CD8-positive, alpha-beta memory T cell (primary cell): ENCODE measurements at places on chromosomes 12 and 14.

DNA sequence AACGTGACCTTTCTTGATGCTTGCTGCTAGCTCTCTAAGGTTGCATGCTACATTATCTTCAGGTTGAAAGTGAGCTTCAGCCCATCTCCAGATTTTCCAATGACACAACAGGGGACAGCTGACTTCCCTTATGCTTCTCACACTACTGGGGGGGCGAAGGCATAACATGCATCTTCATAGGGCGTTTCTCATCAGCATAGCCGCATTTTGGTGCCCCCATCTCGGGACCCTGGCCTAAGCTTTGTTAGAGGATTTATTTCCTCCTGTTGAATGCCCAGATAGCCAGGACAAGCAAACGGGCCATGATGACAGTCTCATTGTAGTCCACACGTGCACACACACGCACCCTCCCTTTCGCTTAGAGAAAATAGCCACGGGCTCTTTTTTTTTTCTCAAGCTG lies 30.7 kb downstream of the SSPN start:
- no peak for DNase-seq

- DNase-seq = no peak
Measured at GRCh38 chr12:113983265-113983664, 17.1 kb upstream of the RBM19 start.

GRCh38 chr12:56658921-56659320 lies 13.1 kb upstream of the ATP5F1B start:
- no peak for DNase-seq

DNA sequence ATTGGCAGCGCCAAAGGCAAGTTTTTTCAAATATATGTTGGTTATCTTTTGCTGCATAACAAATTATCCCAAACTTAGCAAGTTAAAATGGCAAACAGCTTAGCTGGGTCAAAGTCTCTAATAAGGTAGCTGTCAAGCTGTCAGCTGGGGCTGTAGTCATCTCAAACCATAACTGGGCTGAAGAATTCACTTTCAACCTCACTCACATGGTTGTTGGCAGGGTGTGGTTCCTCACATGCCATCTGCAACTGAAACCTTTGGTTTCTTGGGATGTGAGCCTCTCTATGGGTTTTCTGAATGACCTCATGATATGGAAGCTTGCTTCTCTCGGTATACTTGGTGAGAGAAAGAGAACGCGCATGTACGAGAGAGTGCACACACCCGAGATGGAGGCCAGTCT lies 125.4 kb downstream of the LRIG3 start:
- no peak for DNase-seq

DNA sequence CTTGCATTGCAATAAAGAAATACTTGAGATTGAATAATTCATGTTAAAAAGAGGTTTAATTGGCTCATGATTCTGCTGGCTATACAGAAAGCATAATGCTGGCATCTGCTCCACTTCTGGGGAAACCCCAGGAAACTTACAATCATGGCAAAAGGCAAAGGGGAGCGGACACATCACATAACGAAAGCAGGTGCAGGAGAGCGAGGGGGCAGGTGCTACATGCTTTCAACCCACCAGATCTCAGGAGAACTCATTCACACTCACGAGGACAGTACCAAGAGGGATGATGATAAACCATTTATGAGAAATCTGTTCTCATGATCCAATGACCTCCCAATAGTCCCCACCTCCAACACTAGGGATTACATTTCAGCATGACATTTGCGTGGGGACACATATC lies 172.6 kb downstream of the RASSF9 start:
- DNase-seq = no peak

- no peak for DNase-seq
Measured at GRCh38 chr14:86912709-86913108, 1080.3 kb downstream of the GALC start.

DNA sequence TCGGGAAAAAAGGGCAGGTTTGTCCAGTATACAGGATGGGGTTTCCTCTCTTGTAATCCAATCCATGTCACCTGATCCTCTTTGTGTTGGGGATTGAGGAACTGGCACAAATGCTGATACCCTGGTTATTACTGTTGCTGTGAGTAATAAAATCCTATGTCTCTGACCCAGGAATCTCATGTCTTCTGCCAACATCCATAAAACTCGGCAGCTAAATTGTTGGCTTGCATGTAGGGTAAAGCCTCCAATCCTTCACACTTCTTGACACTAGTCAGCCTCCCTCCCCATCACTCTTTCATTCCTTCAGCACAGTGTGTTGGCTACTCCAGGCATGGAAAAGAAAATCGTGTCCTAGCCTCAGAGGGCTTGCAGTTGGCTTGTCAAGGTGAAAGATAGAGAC lies 9.2 kb upstream of the NOS1 start:
- no peak for DNase-seq

GRCh38 chr12:56338308-56339157 lies at the start of gene IL23A:
Gene IL23A, plus strand, starts transcription at chr12:56338884. Its CDS starts 161 bp downstream, at chr12:56339045.
- DNase-seq = peak; percentile 80

DNA sequence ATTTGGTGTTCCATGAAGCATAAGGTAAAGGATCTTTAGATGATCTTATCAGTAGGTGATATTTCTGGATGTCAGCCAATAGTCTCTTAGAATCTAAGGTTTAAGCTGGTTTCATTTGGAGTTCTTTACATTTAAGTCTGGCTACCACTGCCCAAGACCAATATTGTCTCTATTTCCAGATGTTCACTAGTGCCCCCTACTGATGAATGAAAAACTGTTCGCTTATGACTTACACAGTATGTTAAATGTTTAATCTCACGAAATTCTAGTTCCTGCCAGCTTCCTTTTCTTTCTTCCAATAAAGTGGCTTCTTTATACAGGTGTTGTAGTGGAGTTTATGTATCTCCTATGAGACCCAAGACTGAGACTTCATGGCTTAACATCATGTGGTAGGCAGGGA lies 31.8 kb upstream of the MIS18BP1 start:
- no peak for DNase-seq

DNA sequence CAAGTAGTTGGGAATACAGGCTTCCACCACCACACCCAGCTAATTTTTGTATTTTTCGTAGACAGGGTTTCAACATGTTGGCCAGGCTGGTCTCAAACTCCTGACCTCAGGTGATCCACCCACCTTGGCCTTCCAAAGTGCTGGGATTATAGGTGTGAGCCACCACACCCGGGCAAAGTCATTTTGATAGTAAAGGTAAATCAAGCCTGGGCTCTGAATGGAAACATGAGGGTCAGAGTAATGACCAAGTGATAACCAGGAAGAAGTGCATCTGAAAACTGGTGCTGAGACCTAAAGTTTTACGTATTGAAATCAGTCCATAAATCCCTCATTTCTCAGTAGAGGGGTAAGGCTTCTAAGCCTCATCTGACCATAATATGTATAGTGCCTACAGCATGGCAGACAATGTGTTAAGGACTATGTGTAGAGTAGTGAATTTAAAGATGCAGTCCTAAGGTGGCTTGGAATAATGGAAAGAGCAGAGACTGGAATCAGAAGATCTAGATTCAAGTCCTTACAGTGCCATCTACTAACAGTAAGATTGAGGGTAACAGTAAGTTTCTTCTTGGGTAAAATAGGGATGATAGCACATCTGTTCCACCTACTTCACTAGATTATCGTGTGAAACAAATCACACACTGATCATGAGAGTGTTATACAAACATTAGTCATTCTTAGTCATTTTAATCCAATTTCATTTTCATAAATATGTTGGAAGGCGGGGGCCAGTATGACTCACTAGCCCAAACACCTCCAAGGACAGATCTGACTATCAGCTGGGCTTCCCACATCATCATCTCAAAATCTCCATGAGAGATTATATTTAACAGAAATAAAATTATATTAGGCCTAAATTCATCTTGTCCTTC lies 11.2 kb downstream of the MAP4K5 start:
- no peak for DNase-seq

DNA sequence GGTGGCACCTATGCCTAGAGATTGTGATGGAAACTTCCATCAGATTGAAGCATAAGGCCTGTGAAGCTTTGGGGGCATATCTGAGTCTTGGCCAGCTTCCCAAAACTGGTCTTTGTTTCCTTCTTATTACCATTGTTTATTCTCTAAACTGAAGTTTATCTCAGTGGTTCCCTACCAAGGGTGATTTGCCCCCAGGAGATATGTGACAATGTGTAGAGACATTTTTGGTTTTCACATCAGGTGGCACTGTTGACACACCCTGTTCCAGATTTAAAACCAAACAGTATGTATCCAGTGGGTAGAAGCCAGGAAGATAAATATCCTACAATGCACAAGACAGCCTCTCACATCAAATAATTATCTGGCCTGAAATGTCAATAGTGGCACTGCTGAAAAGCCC lies 22.1 kb downstream of the RASSF9 start:
- no peak for DNase-seq

DNA sequence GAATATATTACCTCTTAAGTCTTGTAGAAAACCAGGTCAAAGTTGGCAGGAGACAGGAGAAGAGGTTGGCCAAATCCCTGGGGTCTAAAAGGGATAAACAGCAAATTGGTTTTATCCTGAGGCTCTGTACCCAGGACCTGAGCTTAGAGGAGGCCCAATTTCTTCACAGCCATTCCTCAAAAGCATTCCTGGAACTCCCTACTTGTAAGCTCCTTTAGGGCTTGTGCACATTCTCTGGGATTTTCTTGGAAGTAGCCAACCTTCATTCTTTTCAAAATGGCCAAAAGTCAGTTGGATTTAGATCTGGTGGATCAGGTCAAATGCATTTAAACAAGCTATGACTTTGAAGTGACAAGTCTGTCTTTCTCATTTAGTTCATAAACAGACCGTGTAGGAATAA lies 152.1 kb upstream of the PLXNC1 start:
- no peak for DNase-seq

- no peak for DNase-seq
Measured at GRCh38 chr12:5230861-5231260, 187.2 kb downstream of the KCNA5 start.

GRCh38 chr12:48812389-48812788 lies 5.9 kb upstream of the CACNB3 start:
- no peak for DNase-seq

DNA sequence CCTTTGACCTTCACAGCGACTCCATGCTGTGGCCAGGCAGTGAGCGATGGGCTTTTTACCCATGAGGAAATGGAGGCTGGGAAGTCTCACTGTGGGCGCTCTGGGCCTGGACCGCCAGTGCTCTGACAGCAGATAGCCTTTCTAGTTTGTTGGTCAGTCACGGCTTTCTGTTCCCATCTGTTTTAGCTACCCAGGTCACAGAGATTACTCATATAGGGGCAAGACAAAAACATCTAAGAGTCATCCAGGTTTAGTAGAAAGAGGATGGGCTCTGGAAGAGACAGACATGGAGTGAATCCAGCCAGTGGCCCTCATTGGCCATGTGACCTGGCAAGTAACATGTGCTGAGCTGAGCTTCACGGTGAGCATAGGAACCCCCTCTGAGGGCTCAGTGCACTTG lies 68.6 kb downstream of the MARK3 start:
- no peak for DNase-seq
